ENCODE measurements at places on chromosomes 6 and 20.

DNA sequence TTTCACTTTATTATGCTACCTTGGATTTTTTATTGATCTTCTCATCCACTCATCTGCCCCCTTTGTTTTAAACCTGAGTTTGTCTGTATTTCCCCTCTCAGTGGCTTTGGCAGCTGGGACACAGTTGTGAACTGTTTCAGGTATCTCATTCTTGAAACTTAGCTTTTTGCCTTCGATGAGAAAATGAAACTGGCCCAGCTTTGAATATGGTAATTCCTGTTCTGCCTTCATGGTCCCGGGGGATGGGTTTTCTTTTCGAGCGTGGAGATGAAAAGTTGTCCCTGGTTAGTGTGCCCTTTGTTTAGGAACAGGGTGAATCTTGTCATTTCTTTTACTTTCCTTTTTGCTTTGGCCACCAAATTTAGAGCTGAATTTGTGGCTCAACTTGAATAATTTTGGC is 25.6 kb downstream of the DHX35 start:
- DNase-seq, result no peak

DNA sequence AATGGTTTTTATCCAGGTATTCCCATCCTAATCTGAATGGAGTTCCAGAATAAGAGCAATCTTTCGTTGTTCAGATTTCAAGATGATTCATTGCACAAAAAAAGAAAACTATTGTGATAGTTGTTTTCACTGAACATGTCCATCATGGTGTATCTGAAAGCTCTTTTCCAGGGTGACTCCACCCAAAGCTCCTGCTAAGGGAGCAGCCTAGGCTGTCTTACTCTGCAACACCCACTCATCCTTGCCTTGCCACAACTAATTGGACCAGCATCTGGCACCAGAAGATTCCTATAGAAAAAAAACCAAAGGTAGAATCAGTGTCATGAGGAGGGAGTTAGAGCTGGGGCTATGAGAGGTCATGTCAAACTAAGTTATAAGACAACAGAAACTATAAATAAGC is 7.9 kb upstream of the SYNCRIP start:
- DNase-seq, result no peak

DNA sequence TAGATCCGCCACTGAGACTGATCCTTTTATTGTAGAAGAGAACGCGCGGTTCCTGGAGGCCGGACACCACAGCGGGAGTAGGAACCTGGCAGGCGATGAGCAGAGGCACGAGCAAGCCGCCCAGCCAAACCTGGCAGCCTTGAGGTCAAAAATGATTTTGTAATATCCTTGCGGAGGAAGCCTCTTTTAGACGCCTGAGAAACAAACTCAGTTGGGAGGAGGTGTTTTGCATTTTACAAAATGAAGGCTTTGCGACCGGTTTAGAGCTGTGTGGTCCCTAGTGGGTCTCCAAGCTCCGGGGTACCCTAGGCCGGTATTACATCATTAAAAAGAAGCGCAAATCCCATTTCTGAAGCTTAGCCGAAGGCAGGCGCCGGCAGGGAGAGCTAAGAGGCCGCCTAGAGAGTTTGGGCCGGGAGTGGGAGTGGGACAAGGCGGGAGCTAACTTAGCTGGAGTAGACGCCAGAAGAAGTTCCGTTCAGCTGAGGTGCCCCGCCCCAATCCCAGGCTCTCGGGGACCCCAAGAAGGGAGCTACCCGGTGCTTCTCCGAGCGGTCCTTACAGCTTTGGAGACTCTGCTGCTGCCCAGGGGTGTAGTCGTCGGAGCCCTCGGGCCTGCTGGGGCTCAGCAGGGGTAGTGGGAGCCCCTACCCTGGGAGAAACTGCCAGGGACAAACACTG is 1.9 kb upstream of the TBX18 start:
- no peak for DNase-seq

GRCh38 chr20:57007171-57007540 is 259.3 kb downstream of the BMP7 start:
- no peak for DNase-seq

- DNase-seq, result no peak
Measured at GRCh38 chr6:111805511-111806164, 67.6 kb downstream of the FYN start.

DNA sequence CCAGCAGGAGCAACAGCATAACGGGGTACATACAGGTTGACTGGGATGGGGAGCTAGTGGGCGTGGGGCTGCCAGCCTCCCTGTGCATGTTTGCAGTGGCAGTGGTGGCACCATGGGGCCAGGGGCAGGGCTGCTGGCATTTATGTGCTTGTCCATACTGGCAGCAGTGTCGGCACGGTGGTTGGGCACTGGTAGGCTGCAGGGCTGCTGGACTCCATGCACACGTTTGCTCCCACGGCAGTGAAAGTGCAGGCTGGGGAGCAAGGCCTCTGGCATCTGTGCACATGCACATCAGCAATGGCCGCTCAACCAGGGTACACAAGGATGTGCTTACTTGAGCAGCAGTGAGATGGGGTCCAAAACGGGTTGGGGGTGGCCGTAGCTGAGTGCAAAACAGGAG is 159.5 kb upstream of the KHDRBS2 start:
- DNase-seq, result no peak

GRCh38 chr20:36344517-36345132 is 38.5 kb downstream of the DLGAP4 start:
- DNase-seq, result no peak

- DNase-seq, result no peak
Measured at GRCh38 chr6:32597024-32597423, 7.4 kb upstream of the HLA-DRB1 start.

DNA sequence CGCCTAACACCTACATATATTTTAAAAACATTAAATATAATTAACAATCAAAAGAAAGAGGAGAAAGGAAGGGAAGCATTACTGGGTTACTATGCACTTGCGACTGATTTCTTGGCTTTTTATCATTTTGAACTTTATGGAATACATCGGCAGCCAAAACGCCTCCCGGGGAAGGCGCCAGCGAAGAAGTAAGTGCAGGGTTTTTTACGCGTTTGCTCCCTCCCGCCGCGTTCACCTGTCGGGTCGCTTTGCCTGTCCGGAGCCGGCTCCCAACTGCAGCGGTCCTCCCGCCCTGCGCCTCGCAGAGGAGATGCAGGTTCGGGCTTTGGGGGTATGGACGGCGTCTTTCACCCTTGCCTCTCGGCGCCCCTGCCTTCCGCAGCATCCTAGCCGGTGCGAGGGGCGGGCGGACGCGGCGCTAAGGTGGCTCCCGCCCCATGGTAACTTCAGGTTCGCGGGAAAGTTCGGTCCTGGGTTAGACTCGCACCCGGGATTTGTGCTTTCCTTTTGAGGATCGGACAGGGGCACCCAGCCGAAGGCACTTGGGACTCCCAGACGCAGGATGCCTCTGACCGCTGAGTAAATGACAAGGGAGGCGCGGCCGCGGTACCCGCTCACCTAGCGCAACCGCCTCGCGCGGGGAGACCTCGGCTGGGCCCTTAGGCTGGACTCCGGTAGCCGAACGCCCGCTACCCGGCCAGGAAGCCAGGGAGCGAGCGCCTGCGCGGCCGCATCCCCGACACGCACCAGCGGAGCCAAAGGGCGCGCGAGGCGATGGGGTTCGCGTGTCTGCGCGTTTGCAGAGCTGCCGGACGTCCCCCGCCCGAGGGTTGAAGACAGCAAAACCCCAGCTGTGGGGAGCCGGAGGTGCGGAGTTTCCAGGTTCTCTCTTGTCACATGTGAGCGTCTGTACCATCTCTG is 891 bp downstream of the RSPO3 start:
- no peak for DNase-seq

DNA sequence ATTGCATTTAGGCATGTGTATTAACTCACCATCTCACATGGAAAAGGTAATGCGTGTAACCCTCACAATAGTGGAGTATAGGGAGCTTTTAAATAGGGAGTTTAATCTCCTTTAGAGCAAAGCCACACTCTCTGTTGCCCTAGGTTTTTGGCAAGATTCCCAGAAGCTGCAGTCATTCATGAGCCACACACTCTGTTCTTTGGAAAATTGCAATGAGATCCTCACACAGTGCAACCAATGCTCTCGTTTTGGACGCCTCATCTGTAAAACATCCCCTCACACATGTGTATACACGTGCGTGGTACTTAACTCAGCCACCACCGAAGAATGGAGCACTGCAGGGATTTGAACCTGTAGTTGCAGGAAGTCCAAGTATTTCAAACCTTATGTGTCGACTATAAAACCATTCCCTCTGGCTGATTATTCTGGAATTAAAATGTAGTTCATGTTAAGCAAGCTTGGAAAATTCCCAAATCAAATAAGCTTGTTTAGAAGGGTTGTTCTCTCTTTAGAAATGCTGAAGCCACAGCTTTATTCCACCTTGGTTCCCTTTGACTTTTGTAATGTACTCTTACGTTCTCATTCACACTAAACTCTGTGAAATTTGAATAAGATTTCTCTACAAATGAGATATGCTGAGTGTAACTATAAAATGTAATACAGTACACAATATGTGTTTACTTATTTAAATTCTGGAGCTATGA is 489.8 kb upstream of the MANEA start:
- DNase-seq, result no peak

GRCh38 chr6:141415896-141416295 is 716.8 kb upstream of the GJE1 start:
- no peak for DNase-seq

GRCh38 chr6:7148100-7148822 is 40.5 kb downstream of the RREB1 start:
- DNase-seq, result no peak

DNA sequence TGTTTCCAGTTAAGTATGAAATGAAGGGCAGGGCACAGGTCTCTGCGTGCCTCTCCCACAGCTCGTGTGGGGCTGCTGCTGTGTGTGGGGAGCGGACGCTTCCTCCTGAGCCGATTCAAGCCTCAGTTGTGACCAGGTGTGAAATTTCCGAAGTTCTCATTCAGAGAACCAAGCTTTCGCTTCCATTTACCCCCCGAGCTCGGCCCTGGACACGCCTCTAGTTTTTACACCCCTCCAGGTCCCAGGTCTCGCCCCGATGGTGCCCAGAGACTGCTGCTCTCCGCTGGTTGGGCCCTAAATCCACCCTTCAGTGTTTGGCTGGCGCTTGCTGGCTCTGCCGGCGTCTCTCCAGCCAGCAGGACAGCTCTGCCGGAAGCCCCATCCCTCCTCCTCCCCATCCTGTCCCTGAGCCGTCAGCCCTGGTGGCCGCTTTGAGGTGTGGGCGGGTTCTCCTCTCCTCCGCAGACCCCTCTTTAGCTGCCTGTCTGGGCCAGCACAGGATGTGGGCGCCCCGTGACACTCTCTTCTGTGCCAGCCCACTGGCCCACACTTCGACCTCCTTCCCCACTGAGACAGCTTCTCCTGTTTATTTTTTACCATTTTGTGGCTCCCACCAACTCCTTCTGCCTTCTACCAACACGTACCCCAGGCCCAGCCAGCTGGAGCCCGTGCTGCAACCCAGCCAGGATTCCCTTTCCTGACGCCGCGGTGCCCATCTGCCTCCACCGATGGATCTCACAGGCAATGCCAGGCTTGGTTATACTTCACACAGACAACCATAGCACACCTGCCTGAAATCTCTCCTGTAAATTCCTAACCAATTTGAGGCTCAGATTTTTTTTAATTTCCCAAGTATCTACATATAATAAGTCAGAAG is 142.8 kb downstream of the DLL1 start:
- no peak for DNase-seq

DNA sequence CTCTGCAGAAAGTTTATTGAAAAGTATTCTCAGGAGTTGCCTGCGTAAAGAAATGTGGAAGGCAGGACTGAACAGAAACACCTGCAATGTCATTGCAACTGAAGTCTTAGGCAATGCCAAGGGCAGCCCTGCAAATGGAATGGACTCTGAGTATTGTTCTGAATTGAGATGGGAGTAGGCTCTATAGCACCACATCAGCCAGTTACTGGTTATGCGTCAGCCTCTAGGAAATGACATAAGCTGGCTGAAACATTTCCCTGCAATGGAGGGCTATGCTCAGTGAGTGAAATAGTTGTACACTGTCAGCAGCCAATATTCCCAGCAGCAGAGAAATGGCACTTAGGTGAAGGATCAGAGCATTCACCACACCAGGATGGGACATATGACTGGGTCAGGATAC is 13.8 kb upstream of the GJE1 start:
- no peak for DNase-seq

DNA sequence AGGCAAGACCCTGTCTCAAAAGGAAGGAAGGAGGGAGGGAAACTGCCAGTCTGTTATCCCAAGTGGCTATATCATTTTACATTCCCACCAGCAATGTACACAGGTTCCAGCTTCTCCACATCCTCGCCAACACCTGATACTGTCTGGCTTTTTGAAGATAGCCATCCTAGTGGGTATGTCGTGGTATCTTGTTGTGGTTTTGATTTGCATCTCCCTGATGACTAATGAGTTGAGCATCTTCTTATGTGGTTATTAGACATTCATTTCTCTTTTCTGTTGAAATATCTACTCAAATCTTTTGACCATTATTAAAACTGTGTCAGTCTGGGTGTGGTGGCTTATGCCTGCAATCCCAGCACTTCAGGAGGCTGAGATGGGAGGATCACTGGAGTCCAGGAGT is 47.9 kb upstream of the ARID1B start:
- DNase-seq, result no peak

- DNase-seq, result no peak
Measured at GRCh38 chr20:53757472-53757913, 163.9 kb upstream of the ZNF217 start.

GRCh38 chr6:105036351-105036750 is 79.4 kb downstream of the LIN28B start:
- DNase-seq, result no peak

DNA sequence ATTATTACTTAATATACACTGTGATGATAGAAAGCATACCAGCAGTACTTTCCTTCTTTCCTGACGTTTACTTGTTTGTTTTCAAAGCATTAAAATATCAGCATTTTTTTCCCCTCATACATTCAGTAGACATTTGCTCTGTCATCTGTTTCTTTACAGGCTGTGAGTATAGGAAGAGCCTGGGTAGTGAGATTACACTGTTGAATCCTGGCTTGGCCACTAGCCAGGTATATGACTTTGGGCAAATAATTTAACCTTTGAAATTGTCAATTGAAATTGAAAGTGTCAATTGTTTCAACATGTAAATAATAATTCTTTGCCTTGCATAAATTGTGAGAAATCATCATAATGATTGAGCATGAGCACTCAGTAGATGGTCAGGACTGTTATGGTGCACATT is 336.2 kb downstream of the CDKAL1 start:
- no peak for DNase-seq

- no peak for DNase-seq
Measured at GRCh38 chr6:12294851-12295536, 4.8 kb downstream of the EDN1 start.

- DNase-seq, result no peak
Measured at GRCh38 chr6:14017626-14018475, 93.1 kb downstream of the RNF182 start.

- DNase-seq, result no peak
Measured at GRCh38 chr6:25004357-25004756, 68.6 kb upstream of the RIPOR2 start.

DNA sequence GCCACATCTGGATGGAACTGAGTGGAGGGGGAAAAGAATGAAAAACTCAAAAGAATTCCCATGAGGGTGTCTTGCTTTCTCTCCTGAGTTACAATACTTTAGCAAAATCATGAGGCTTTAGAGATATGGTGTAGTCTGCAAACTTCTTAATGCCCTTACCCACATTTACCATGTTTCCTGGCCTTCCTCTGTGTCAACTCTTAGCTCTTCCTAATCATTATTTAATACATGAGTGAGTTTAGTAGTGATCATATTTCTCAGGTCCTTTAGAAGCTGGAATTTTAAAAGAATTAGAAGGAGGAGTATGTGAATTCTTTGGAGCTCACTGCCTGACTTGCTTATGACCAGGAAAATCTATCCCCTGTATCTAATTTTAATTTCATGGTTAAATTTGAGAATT is 39.0 kb downstream of the STX11 start:
- DNase-seq, result no peak

GRCh38 chr6:14791526-14791925 is 454.3 kb upstream of the JARID2 start:
- peak; percentile 36 for DNase-seq

GRCh38 chr6:143276436-143276835 is 174.1 kb downstream of the ADAT2 start:
- DNase-seq, result no peak
